Airway epithelial cell (primary cell): ENCODE measurements at places on chromosomes 5 and 9. TPM values are rescaled to one million over a fixed set of nuclear protein-coding genes. Genes with fewer than 3 reads are reported as not detected.

Gene C8G
- total RNA-seq = not detected in 2 replicates

Gene OR1B1
- not detected in 2 replicates for total RNA-seq

Gene KCTD16
- under 0.01 and 0.28 TPM in 2 replicates for total RNA-seq

Gene CCDC69
- 2.8 and 3.1 TPM in 2 replicates for total RNA-seq

Gene C5orf58
- total RNA-seq = not detected in 2 replicates

Gene LECT2
- not detected in 2 replicates for total RNA-seq

Gene PCA3
- not detected in 2 replicates for total RNA-seq

Gene RASEF
- 7.5 and 8.3 TPM in 2 replicates for total RNA-seq

Gene THBS4
- total RNA-seq = 0.19 and 0.42 TPM in 2 replicates

Gene TEX48
- not detected in 2 replicates for total RNA-seq

Gene CCDC171
- total RNA-seq = 0.49 and 1.2 TPM in 2 replicates

Gene S1PR3
- 0.70 and 2.4 TPM in 2 replicates for total RNA-seq

Gene DDX4
- not detected in 2 replicates for total RNA-seq

Gene INSL4
- total RNA-seq = 1.0 TPM in 1 of 2 replicates, not detected in the other

Gene FOXD4
- 0.21 TPM in 1 of 2 replicates, not detected in the other for total RNA-seq

Gene IFNA2
- total RNA-seq = not detected in 2 replicates

Gene PCDHGB5
- total RNA-seq = 6.1 and 7.2 TPM in 2 replicates

Gene ZNF608
- 7.6 and 11.4 TPM in 2 replicates for total RNA-seq

Gene PCDHA11
- not detected in 2 replicates for total RNA-seq

Gene MAMDC2
- 0.93 and 1.8 TPM in 2 replicates for total RNA-seq

Gene NKD2
- total RNA-seq = 0.09 and 0.42 TPM in 2 replicates

Gene PCDHGA7
- 0.92 and 1.2 TPM in 2 replicates for total RNA-seq

Gene TMEM252
- not detected in 2 replicates for total RNA-seq

Gene BDP1
- 10.0 and 10.6 TPM in 2 replicates for total RNA-seq

Gene GDA
- total RNA-seq = 0.21 and 0.33 TPM in 2 replicates

Gene ANGPTL2
- 0.49 TPM in 1 of 2 replicates, not detected in the other for total RNA-seq

Gene CDKN2A
- 18.5 and 21.6 TPM in 2 replicates for total RNA-seq

Gene RANBP3L
- total RNA-seq = not detected in 2 replicates

Gene TMC1
- total RNA-seq = 0.14 TPM in 1 of 2 replicates, not detected in the other

Gene ZDHHC21
- total RNA-seq = 3.8 and 5.2 TPM in 2 replicates

Gene TMEM8B
- total RNA-seq = 4.5 and 5.7 TPM in 2 replicates

Gene ANKDD1B
- total RNA-seq = not detected in 2 replicates

Gene STPG3
- total RNA-seq = not detected in 2 replicates

Gene LRRC26
- total RNA-seq = 0.35 and 0.70 TPM in 2 replicates

Gene FBLL1
- total RNA-seq = not detected in 2 replicates
